Stimulated activated CD4-positive, alpha-beta T cell treated with anti-CD3 and anti-CD28 coated beads, TNF-alpha, amount 100 ng/mL, for 4 hours (primary cell): ENCODE measurements at places on chromosomes 12 and 14.
A peak's percentile ranks its signal among the peaks of the same experiment; 100 is the strongest.

- DNase-seq, result no peak
Observed at GRCh38 chr12:99609455-99610181, 37.9 kb upstream of the GARIN6 start.

DNA sequence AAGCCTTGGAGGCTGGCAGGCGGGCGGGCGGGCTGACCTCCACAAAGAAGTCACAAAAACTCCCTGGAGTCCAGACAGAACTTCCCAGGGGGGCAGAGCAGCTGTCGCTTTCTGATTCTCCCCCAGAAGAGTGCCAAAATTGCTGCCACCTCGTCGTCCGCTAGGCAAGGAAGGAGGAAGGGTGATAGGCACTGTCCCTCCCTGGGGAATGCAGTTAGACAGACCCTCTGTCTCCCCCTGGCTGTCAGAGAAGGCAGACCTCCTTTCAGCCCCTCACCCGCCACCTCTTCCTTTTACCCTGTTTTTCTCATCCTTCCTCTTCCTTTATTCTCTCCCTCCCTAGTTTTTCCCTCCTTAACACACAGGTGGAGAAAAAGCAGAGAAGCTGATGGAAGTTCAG lies 18.7 kb downstream of the GRIN2B start:
- DNase-seq, result no peak

GRCh38 chr14:76088326-76088725 lies 63.4 kb upstream of the GPATCH2L start:
- no peak for DNase-seq

- no peak for DNase-seq
Observed at GRCh38 chr14:99164712-99165111, 107.3 kb downstream of the BCL11B start.

GRCh38 chr12:45730084-45730347 lies 510 bp downstream of the ARID2 start:
- DNase-seq, result peak; percentile 16

GRCh38 chr14:86430853-86431252 lies 900.9 kb downstream of the FLRT2 start:
- no peak for DNase-seq
